ENCODE measurements at places on chromosomes 6 and 20. TPM values are rescaled to one million over a fixed set of nuclear protein-coding genes. Genes with fewer than 3 reads are reported as not detected.

DNA sequence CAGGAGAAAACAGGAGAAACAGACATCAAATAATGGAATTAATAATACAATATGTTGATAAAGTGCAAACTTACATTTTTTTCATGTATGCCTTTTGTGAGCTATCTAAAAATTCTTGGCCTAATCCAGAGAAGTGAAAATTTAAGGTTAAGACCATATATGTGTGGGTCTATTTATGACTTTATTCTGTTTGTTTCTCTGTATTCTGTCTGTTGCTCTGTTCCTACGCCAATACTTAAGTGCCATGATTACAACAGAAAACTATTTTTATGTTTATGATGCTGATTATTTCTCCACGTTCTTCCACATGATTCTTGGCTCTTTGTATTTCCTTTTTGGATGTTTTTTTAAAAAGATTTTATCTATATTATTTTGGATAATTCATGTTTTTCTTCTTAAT, 109.6 kb upstream of the MAP3K4 start:
- no peak for DNase-seq

- no peak for DNase-seq
Measured at GRCh38 chr20:43949248-43949647, 34.6 kb downstream of the TOX2 start.

The ADTRP gene
- 0.38 TPM for polyA plus RNA-seq

DNA sequence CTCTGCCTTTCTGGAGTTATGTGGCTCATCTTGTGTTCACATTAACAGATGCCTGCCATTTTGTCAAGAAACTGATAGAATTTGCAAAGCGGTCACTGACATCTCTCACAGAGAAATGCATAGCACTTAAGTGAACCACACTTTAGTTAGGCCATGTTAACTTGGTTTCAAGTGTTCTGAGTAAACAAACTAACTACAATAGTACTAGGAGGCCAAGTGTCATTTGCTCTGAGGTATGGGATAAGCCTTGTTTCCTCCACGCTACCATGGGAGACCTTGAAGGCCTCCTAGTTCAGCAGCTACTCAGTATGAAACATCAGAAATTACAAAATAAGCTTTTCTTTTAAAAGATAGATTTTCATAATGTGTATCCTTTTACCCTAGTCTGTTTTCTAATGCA, 143.5 kb upstream of the MARCKS start:
- DNase-seq = no peak

The NOTCH4 gene
- polyA plus RNA-seq = 19.9 TPM

- no peak for DNase-seq
Measured at GRCh38 chr20:41738604-41739206, 120.5 kb upstream of the CHD6 start.

GRCh38 chr6:31799781-31800180, 4.2 kb upstream of the VARS1 start:
- no peak for DNase-seq

- DNase-seq = no peak
Measured at GRCh38 chr20:49602345-49603208, 34.6 kb upstream of the PTGIS start.

DNA sequence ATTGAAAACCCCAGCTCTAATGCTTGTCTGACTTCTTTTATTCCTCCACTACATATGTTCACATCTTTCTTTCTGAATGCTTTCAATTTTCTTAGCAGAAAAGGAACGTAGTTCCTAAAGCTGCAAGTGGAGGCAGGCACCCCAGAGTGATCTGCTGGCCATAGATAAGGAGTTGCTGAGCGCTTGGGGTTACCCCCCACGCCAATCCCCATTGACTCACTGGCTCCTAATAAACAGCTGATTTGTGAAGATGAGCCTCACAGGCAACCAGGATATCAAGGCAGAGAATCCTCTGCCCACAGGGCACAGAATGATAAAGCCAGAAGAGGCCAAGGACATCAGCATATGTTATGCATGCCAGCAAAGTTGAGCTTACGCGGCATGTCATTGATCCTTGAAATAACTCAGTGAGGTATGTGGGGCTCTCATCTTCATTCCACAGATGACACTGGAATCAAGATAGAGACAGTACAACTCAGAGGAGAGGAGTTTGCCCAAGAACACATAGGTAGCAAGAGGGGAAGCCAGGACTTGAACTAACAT, 129.1 kb upstream of the PTPRT start:
- DNase-seq = no peak

- DNase-seq = no peak
Measured at GRCh38 chr6:71124340-71124739, 164.3 kb upstream of the OGFRL1 start.

DNA sequence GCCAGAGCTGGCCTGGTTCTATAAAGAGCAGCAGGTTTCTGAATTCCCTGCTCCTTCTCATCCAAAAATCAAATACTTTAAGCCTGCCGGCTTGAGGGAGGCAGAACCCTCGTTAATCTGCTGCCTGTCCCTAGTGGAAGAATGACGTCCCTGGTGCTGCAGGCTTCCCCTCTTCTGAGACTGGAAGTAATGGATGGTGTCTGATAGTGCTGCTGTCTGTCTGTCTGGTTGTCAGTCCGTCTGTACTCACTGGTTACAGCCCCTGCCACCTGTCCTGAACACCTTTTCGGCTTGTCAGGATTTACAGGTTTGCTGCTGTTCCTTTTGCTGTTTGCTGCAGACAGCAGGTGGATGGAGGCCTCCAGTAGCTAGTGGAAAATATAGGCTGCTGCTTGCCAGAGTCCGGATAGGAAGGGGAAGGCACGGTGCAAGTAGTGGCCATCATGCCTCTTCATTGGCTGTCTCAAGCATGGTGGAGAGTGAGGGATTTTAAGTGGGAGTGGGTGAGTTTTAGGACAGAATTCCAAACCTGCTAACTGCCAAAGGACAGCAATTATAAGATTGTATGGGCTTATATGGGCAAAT, 2.5 kb downstream of the RIMS1 start:
- DNase-seq = no peak

GRCh38 chr6:75943381-75943780, 129.1 kb downstream of the IMPG1 start:
- DNase-seq = no peak

- no peak for DNase-seq
Measured at GRCh38 chr20:54107181-54107580, 36.8 kb upstream of the BCAS1 start.

- peak; percentile 26 for DNase-seq
Measured at GRCh38 chr20:10023911-10024310, 10.9 kb upstream of the ANKEF1 start.

The MMS22L gene
- polyA plus RNA-seq = 5.0 TPM

- no peak for DNase-seq
Measured at GRCh38 chr20:37837924-37838323, 65.0 kb upstream of the VSTM2L start.

- DNase-seq = no peak
Measured at GRCh38 chr20:48801197-48801596, 26.6 kb downstream of the PREX1 start.

GRCh38 chr6:124825564-124825963, 136.7 kb upstream of the RNF217 start:
- DNase-seq = no peak

GRCh38 chr6:38638941-38639497, 710 bp downstream of the BTBD9 start:
- DNase-seq = no peak

The SLCO4A1 gene
- polyA plus RNA-seq = 0.30 TPM
